ENCODE measurements at places on chromosomes 2 and 18. TPM values are rescaled to one million over a fixed set of nuclear protein-coding genes. Genes with fewer than 3 reads are reported as not detected.

DNA sequence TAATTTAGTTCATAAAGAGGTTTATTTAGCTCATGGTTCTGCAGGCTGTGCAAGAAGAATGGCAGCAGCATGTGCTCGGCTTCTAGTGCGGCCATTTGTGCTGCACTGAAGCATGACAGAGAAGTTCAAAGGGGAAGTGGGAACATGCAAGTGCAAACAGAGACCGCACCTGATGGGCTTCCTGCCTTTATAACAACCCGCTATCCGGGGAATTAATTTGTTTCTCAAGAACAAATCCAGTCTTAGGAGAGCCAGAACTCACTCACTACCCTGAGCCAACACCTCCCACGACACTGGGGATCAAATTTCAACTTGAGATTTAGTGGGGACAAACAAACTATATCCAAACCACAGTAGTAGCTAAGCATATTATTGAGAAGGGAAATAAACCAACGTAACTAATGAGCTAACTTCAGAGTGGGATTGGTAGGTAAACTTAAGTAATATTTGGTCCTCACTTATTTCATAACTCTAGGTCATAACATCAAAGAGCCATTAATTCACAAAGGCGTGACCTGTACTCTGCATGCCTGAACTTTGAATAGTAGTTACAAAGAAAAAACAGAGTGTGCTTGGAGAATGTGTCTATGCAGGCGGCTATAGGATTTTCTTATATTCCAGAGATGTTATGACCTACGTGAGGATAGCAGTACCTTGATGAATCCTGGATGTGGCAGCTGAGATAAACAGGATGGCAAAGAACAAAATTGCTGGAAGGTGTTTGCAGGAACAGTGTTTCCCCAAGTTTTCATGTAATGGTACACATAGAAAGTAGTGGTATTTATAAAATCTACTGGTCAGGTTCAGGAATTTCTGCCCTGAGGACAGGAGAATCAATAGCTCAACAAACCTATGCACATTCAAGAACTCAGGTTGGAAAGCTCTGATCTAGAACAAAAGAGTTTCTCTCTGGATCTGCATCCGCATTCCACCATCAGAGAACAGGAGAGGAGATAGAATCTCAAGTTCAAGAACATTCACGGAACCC lies 845.9 kb upstream of the ID2 start:
- peaks cover 5% of the 10 kb centered on the region for H3K4me1 ChIP-seq
- H3K27ac ChIP-seq = no peak overlapping the region
- no peaks in the 10 kb centered on the region for H3K36me3 ChIP-seq
- no peak overlapping the region for H3K4me3 ChIP-seq
- DNase-seq = no peak

- no peaks in the 10 kb centered on the region for H3K27me3 ChIP-seq
- H3K36me3 ChIP-seq = no peaks in the 10 kb centered on the region
- no peak overlapping the region for H3K4me3 ChIP-seq
Measured at GRCh38 chr2:9703701-9704221, 73.0 kb upstream of the YWHAQ start.

GRCh38 chr2:234203135-234203984 lies 152.9 kb downstream of the SPP2 start:
- H3K27ac ChIP-seq = peak overlapping the region; percentile 29
- H3K27me3 ChIP-seq = no peaks in the 10 kb centered on the region
- H3K4me1 ChIP-seq = peaks cover 8% of the 10 kb centered on the region
- no peak overlapping the region for H3K4me3 ChIP-seq
- no peaks in the 10 kb centered on the region for H3K36me3 ChIP-seq
- DNase-seq = no peak

- H3K27me3 ChIP-seq = no peaks in the 10 kb centered on the region
- peak overlapping the region; percentile 76 for H3K27ac ChIP-seq
Measured at GRCh38 chr2:102114851-102115497, 27.6 kb upstream of the IL1R1 start.

GRCh38 chr2:157087373-157088002 lies 170.0 kb upstream of the GALNT5 start:
- no peaks in the 10 kb centered on the region for H3K27me3 ChIP-seq
- H3K36me3 ChIP-seq = no peaks in the 10 kb centered on the region
- H3K4me3 ChIP-seq = no peak overlapping the region
- H3K27ac ChIP-seq = no peak overlapping the region
- no peaks in the 10 kb centered on the region for H3K4me1 ChIP-seq
- DNase-seq = no peak

GRCh38 chr2:199684832-199685231 lies 166.2 kb downstream of the FTCDNL1 start:
- H3K27ac ChIP-seq = no peak overlapping the region
- H3K4me3 ChIP-seq = no peak overlapping the region
- no peak for DNase-seq
- H3K36me3 ChIP-seq = no peaks in the 10 kb centered on the region

DNA sequence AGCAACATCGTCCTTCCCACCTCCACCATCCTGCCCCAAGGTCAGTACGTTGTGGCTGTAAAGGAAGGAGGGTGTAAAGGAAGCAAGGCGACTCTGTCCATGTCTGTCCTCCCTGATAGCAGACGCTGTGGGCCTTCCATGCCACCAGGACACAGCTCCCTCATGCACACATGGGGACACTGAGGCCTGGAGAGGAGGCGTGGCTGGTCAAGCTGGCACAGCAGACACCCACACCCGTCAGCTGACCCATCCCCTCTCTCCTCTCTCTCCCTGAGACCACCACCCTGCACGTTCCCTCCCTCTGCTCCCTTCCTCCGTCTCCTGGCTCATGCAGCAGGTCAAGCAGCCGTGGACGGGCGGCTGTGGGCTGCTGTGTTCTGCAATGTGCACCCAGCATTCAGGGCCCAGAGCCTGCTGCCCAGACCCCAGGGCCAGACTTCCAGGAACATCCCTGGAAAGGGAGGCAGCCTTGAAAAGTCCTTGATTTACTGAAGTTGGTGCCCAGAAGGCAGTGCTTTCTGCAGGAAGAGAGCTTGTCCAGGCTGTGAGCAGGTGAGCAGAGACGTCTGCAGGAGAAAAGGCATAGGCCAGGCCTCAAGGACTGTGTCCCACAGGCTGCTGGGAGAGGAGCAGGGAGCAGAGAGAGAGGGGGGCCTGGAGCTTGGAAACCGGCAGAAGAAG lies 133.6 kb downstream of the DDX1 start:
- H3K36me3 ChIP-seq = no peaks in the 10 kb centered on the region
- no peak overlapping the region for H3K4me3 ChIP-seq
- H3K27ac ChIP-seq = no peak overlapping the region

- no peak overlapping the region for H3K27ac ChIP-seq
- H3K4me3 ChIP-seq = no peak overlapping the region
- H3K4me1 ChIP-seq = peaks cover 62% of the 10 kb centered on the region
- no peak for DNase-seq
- H3K27me3 ChIP-seq = no peaks in the 10 kb centered on the region
Measured at GRCh38 chr2:74007711-74008110, 23.0 kb downstream of the TET3 start.

DNA sequence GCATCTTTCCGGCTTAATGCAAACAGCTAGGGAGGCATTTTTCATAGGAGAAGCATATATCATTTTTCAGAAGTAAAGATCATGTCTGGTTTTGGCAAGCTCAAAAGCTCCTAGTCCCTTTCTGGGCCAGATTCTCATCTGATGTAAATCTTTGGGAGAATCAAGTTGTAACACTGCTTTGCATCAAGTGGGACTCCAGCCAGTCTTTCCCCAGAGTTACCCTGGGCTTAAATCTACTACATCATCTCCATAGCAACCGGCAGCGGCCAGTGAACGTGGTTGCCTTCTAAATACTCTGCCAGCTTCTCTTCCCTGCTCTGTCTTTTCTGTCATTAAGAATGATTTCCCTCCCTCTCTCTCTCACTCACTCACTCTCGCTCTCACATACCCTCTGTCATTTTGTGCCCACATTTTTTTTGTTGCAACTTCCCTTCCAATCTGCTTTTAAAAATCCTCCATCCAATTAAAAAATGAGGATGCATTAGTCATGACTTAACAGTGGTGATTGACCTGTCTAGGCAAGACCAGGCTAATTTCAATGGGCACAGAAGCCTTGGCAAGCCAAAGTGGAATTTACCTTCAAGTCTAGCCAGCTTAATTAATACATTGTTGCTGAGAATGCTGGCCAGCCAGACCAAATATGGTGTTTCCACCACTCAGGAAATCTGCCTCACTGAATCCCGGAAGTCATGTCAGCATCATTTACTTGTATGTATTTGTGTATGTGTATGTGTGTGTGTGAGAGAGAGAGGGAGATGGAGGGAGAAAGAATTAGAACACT lies 93.0 kb downstream of the NRP2 start:
- DNase-seq = no peak
- H3K4me1 ChIP-seq = peaks cover 45% of the 10 kb centered on the region
- H3K27ac ChIP-seq = no peak overlapping the region
- no peaks in the 10 kb centered on the region for H3K36me3 ChIP-seq

DNA sequence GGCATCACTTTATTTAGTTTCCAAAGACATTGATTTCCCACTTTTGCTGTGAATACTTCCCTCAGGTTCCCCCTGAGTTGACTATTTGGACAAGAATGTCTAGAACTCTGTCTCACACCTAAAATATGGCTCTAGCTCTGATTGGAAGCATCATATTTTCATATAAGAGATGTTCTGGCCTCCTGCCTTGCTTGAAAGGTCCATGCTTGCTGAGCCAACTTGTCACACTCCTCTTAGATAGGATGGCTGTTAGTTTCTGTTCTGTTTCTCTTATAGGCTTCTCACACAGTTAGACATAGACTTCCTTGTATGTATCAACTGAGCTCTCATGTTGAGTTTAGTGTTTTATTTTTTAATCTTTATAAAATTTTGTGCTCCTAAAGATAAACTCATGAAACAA lies 87.1 kb downstream of the CNTNAP5 start:
- H3K4me1 ChIP-seq = no peaks in the 10 kb centered on the region

- no peak for DNase-seq
- peaks cover 46% of the 10 kb centered on the region for H3K36me3 ChIP-seq
- H3K4me1 ChIP-seq = peaks cover 68% of the 10 kb centered on the region
- H3K27me3 ChIP-seq = no peaks in the 10 kb centered on the region
- H3K27ac ChIP-seq = peak overlapping the region; percentile 99
Measured at GRCh38 chr2:85540133-85540648, 1.2 kb downstream of the MAT2A start.

- H3K27me3 ChIP-seq = peaks cover 11% of the 10 kb centered on the region
- no peak overlapping the region for H3K27ac ChIP-seq
Measured at GRCh38 chr2:126911111-126911796, 12.6 kb downstream of the TEX51 start.

DNA sequence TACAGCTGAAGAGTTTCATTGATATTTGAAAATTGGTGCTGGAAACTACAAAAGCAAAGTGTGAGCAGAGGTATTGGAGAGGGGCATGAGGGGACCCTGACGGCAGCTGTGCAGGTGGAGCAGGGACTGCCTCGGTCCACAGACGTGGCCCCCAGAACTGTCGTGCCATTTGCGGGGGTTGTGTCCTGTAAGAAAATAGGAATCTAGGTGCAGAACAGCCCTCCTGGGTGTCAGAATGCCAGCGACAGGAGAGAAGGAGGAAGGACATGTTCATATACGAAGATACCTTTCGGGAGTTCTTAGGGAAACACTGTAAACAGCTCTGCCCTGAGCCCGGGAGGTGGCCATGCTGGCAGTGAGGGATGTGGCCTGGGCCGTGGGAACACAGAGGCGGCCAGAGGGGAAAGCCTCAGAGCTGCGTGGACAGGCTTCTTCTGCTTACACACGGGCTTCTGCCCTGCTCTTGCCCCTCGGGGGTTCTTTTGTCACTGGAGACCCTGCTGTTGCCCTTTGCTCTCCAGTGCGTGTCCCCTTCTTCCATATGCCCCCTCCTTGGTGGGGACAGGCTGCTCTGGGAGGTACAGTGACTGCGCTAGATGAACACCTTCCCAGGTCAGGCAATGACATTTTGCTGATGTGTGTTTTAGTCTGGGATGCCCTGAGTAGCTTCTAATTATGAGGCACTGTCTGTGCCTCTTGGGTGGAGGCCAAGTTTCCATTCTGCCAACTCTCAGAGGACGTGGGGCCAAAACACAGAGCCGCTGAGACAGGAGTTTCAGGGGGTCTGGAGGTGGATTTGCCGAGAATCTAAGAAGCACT lies 81.9 kb upstream of the TXNDC2 start:
- peak overlapping the region; percentile 26 for H3K27ac ChIP-seq
- no peak overlapping the region for H3K4me3 ChIP-seq
- H3K4me1 ChIP-seq = peaks cover 31% of the 10 kb centered on the region
- no peaks in the 10 kb centered on the region for H3K27me3 ChIP-seq
- peak; percentile 59 for DNase-seq
- no peaks in the 10 kb centered on the region for H3K36me3 ChIP-seq

- H3K27me3 ChIP-seq = no peaks in the 10 kb centered on the region
- H3K36me3 ChIP-seq = no peaks in the 10 kb centered on the region
- no peak overlapping the region for H3K27ac ChIP-seq
Measured at GRCh38 chr2:43038034-43038695, 188.2 kb downstream of the ZFP36L2 start.

DNA sequence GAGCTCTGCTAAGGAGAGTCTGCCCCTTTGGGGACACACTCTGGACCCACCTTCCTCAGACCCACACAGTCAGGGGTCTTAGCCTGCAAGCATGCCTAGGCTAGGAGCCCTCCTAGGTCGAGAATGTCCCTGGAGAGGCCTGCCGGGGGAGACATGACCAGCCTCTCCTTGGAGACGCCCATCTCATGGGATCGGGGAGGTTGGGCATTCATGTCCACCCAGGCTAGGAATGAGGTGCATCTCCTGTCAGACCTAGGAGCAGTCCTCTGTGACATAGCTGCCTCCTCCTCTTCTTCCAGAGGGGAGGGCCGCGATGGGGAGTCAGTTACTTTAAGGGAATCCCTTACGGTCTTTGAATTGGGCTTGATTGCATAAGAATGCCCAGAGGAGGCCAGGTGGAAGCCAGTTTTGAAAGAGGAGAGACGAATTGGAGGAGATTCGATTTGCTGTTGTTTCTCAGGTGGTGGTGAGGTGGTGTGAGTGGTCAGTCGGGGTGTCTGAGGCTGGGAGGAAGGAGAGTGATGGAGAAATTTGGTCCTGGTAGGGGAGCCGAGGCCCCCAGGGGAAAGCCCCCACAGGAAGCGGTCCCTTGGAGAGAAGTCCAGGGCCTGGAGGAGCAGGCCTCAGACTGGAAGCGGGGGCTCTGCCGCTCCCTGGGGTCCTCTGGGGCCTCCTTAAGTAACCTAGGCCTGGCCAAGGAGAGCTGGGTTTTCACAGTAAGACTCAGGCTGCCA lies 241.3 kb downstream of the DYSF start:
- H3K36me3 ChIP-seq = no peaks in the 10 kb centered on the region
- H3K4me3 ChIP-seq = no peak overlapping the region
- no peak for DNase-seq
- H3K27ac ChIP-seq = no peak overlapping the region
- H3K27me3 ChIP-seq = peaks cover 10% of the 10 kb centered on the region

DNA sequence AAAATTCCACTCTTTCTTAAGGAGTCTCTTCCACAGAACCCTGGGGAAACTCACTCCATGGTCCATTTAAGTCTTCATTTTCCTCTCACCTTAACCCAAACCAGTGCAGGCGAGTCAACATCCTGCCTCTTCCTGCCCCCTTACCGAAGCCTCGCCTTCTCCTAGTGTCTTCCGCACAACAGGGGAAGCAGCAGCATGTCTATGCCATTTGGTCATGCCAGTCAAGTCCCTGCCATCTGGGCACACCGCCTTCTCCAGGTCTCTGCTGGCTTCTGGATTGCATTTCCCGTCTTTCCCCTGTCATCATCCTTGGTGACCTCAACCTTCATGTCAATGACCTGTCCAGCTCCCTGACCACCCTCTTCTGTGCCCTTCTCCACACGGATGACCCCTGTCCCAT lies 77.3 kb upstream of the FZD7 start:
- H3K4me1 ChIP-seq = no peaks in the 10 kb centered on the region
- H3K4me3 ChIP-seq = no peak overlapping the region
- H3K27ac ChIP-seq = no peak overlapping the region
- H3K27me3 ChIP-seq = no peaks in the 10 kb centered on the region
- DNase-seq = no peak
- no peaks in the 10 kb centered on the region for H3K36me3 ChIP-seq

MRO gene
- 0.13 TPM for polyA plus RNA-seq

CXCR4 gene
- polyA plus RNA-seq = 9.3 TPM

C2orf78 gene
- polyA plus RNA-seq = not detected

CNTNAP5 gene
- polyA plus RNA-seq = not detected

GCG gene
- 4.7 TPM for polyA plus RNA-seq

CCDC195 gene
- not detected for polyA plus RNA-seq

PAIP2B gene
- 11.3 TPM for polyA plus RNA-seq
